ENCODE measurements at places on chromosomes 2 and 18. TPM values are rescaled to one million over a fixed set of nuclear protein-coding genes. Genes with fewer than 3 reads are reported as not detected.

Gene HOXD9
- total RNA-seq: not detected

Gene STEAP3
- 30.8 TPM for total RNA-seq

Gene ACP1
- 64.4 TPM for total RNA-seq

Gene AFF3
- total RNA-seq: 11.3 TPM

Gene SCG2
- 3.0 TPM for total RNA-seq

Gene TWSG1
- 48.5 TPM for total RNA-seq

Gene DOK6
- total RNA-seq: 0.17 TPM

Gene MC2R
- not detected for total RNA-seq

Gene CRYGD
- not detected for total RNA-seq

Gene IMPACT
- total RNA-seq: 18.0 TPM

Gene PJVK
- 0.84 TPM for total RNA-seq

Gene CHCHD5
- 28.1 TPM for total RNA-seq

Gene ALKAL2
- total RNA-seq: not detected

Gene SKOR2
- total RNA-seq: not detected

Gene KCNF1
- total RNA-seq: 0.59 TPM

Gene SERPINB4
- not detected for total RNA-seq

Gene CYP27C1
- not detected for total RNA-seq

Gene SMC6
- 13.4 TPM for total RNA-seq

Gene GALNT3
- 0.84 TPM for total RNA-seq

Gene STON1
- total RNA-seq: 5.8 TPM

Gene HADHB
- total RNA-seq: 67.4 TPM

Gene ABCB11
- total RNA-seq: not detected

Gene ATOH8
- 15.1 TPM for total RNA-seq

Gene COL3A1
- 652 TPM for total RNA-seq

Gene SLC30A3
- total RNA-seq: 0.34 TPM
